ENCODE measurements at places on chromosomes 12 and 14.

GRCh38 chr12:94677778-94678177 lies 27.4 kb upstream of the TMCC3 start:
- DNase-seq: no peak

- no peak for DNase-seq
Observed at GRCh38 chr12:57099047-57099714, 10.3 kb downstream of the NAB2 start.

GRCh38 chr12:93645702-93646101 lies 31.5 kb upstream of the CRADD start:
- DNase-seq: no peak

GRCh38 chr14:35861204-35861868 lies 35.2 kb downstream of the BRMS1L start:
- DNase-seq: no peak

GRCh38 chr12:9367828-9368227 lies 159.6 kb upstream of the PZP start:
- no peak for DNase-seq

- DNase-seq: no peak
Observed at GRCh38 chr12:60819794-60820193, 1224.0 kb downstream of the SLC16A7 start.

DNA sequence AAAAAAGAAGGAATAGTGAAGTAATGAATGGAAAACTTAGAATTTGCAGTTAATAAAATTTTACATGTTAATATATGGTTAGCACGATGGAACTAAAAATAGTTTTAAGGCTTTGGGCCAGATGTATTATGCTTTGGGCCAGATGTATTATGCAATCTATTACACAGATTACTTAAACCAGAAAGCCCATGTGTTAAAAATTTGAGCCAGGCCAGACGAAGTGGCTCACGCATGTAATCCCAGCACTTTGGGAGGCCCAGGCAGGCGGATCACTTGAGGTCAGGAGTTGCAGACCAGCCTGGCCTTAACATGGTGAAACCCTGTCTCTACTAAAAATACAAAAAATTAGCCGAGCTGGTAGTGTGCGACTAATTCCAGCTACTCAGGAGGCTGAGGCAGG lies 17.2 kb downstream of the IFT81 start:
- no peak for DNase-seq

DNA sequence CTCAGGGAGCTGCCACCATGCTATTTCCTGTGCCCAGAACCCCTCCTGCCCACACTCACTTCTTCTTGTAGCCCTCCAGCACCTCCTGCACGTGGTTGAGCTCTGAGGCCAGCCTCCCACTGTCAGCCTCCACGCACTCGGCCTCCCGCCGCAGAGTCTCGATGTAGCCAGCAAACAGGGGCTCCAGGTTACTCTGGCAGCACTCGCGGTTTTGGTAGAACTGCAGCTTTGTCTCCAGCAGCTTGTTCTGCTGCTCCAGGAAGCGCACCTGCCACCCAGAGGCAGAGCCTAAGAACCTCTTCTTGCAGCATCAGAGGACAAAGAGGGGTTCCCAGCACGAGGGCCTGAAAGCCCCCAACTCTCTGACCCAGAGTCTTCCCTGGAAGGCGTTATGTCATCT lies 2.1 kb downstream of the KRT83 start:
- DNase-seq: no peak

Data from neural crest cell (in vitro differentiated cells).